ENCODE measurements at places on chromosomes 2 and 18.

GRCh38 chr2:74497777-74498499 lies 1.5 kb downstream of the LBX2 start:
- no peak for DNase-seq

DNA sequence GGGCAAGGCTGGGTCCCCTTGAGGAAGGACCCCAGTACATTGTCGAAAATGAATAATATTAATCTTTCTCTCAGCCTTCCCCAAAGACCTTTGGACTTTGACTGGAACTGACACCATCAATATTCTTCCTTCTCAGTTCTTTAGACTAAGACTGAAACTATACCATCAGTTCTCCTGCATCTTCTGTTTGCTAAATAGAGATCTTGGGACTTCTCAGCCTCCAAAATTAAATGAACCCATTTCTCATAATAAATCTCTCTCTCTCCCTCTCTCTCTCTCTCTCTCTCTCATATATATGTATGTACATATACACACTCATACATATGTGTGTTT lies 39.7 kb upstream of the VRK2 start:
- no peak for DNase-seq

- DNase-seq = no peak
Observed at GRCh38 chr18:12329125-12329698, 21.2 kb downstream of the TUBB6 start.

DNA sequence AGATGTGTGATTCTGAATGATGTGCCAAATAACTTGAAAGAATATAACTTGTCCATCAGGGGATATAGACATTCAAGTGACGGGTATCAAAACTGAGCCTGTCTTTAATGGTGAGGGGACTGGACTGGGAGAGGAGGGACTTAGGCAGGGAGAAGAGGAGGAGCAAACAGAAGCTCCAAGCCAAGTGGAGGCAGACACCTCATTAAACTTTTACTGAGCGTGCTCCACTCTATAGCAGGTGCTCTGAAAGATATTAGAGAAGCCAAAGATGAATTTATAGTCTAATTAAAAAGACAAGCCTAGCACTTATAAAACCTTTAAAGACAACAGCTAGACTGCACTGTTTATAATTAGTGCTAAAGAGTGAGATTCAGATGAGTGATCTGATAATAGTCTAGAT lies 47.7 kb upstream of the SMAD2 start:
- no peak for DNase-seq

GRCh38 chr18:35910327-35910726 lies 62.2 kb upstream of the RMP24 start:
- DNase-seq = no peak

- DNase-seq = peak; percentile 35
Observed at GRCh38 chr2:197309691-197310231, 819 bp downstream of the ANKRD44 start.

DNA sequence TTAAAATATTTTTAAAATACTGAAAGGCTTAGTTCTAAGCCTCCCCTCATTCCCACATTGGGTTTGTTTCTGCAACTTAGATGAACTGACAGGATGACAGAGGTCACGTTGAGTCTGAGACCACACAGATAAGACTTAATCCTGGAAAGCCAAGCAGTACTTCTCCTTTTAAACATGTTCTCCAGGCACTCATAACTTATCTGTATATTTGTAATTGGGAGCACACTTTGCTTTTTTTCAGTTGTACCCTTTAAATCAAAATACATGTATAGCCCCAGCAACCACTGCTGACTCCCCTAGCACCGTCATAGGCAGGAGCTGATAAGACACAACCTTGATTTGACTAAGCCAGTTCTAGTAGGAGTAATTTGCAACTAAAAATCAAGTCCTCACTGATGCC lies 394.8 kb downstream of the PID1 start:
- DNase-seq = no peak

- DNase-seq = no peak
Observed at GRCh38 chr18:42442656-42443055, 487.6 kb downstream of the PIK3C3 start.

DNA sequence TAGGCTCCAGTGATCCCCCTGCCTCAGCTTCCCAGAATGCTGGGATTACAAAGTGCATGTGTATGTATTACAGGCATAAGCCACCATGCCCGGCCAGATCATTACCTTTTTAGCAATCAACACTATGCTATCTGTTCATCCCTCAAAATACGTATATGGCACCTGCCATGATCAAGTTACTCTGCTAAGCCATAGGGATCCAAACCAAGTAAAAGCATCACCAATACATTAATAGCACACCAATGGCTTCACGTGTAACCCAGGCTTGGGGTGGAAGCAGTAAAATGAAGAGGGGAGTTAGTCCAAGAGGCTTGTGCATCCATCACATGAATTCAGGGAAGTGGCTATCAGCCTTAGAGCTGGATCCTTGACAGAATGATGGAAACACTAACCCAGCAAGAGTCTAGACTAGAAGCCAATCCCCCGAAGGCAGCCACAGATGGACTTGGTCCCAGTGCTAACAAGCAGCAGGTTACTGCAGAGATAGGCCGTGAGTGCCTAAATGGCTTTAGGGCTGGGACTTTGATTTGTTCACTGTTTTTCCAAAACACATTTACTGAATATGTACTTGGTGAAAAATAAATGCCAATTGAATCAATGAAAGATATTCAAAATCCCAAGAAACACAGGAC lies 11.3 kb downstream of the HDLBP start:
- DNase-seq = no peak

DNA sequence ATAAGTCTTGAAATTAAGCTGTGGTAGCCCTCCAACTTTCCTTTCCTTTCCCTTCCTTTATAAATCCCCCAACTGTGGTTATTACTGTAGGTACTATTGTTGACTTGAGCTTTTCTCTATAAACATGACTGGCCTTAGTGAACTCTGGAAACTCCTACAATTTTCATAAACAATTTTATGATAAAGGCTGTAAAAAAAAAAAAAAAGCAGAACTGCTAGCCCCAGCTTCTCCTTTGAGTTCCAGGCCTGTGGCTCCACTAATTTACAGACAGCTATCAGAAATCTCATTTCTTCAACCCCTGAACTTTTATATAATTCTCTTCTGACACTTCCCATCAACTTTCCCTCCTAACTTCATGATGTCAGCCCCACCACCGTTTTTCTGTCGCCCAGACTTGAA lies 174.3 kb downstream of the IKZF2 start:
- no peak for DNase-seq

- DNase-seq = no peak
Observed at GRCh38 chr18:72675394-72675793, 131.3 kb upstream of the CBLN2 start.

DNA sequence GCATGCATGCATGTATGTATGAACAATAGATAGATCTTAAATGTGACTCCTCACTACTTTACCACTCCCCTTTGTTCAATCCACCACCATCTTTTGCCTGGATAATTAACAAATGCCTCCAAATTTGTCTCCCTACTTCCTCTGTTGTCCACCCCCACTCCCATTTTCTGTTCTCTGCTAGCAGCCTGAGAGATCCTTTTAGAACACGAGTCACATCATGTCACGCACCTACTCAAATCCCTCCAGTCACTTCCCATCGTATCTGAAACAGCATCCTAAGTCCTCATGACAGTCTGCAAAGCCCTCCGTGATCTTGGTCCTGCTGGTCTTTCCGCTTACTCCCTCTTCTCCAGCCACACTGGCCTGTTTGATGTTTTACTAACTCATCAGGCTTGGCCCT lies 527.3 kb downstream of the EPHA4 start:
- no peak for DNase-seq

- DNase-seq = no peak
Observed at GRCh38 chr2:46188041-46188716, 109.0 kb upstream of the EPAS1 start.

- no peak for DNase-seq
Observed at GRCh38 chr18:47163241-47163640, 12.9 kb downstream of the IER3IP1 start.

DNA sequence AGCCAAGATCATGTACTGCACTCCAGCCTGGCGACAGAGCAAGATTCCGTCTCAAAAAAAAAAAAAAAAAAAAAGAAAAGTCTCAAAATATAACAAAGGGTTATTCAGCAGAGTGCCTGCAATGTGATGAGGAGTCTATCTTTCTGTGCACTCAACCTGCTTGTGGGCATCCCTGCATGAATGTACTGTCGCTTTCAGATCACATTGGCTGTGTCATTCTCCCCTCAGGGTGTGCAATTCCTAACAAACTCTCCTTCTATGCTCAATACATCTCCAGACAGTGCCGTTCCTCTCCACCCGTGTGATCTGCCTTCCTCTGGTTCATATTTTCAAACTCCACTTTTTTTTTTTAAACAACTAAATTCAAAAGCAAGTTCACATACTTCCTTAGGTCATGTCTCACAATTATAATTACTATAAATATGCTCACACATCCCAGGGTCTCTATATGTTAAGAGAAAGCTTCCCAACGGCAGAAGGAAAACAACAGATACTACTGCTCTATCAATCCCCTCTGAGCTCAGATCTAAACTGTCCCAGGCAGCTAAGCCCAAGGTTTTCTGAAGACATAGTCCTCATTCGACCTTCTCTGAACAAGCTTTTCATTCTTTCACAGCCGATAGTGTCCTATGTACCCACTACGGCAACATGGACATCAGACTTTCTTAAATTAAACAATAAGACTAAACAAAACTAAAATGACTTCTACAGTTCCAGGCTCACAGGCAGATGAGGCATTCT lies 35.2 kb downstream of the PTMA start:
- no peak for DNase-seq

DNA sequence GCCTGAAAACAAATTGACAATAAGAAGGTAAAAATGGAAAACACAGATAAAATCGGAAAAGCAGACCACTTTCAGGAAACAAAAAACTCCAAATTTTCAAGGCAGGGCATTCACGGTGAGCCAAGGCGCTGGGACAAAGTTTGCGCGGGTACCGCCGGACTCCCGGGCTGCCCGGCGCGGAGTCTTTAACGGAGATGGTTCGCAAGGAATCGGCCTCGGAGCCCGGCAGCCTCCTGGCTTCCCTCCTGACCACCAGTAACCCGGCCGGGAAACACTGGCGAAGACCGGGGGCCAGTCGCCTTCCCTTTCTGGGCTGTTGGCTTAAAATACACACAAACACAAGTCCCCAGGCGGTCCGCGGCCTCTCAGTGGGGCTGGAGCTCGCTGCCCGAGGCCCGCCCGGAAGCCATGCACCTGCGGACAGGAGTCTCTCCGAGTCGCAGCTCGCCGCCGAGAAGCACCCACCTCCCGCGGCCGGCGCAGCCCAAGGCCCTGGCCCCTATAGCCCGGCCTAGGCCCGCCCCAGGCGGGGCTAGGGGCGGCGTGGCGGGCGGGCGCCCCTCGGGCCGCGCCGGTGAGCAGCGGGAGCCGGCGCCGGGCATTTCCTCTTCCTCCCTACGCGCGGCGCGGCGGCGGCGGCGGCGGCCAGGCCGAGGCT lies 622 bp upstream of the KCMF1 start:
- DNase-seq = peak; percentile 37

DNA sequence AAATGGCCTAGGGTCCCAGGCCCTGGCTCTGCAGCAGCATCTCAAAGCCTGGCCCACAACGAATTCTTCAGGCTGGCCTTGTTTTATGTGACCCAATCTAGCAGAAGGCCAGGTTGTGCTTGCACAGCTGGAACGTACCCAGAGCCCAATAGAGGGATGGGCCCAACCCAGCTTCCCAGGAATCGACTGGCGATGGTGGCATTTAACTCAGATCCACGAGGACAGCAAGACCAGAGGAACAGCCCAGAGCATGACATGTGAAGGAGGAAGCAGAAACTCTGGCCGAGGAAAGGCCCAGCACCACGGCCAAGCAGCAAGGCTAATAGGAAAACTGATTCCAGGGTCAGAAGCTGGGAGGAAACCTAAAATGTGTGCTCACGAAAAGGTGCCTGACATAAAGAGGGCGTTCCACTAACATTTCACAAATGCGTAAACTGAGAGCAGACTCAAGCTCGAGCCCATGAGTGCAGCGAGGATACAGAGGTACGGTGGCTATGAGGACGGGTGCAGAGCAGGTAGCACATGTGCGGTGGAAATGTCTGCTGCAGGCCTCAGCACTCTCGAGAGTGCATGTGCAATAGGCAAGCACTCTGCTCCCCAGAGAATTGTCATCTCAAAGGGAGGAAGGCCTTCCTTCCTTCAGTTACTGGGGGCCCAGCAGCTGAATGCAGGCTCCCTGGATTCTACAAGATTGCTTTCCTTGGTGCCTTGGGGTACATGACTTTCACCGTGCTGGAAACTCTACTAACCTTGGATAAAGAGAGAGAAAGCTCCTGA lies 156.9 kb upstream of the GLI2 start:
- DNase-seq = no peak

- DNase-seq = no peak
Observed at GRCh38 chr2:40511661-40512213, 59.8 kb upstream of the SLC8A1 start.

DNA sequence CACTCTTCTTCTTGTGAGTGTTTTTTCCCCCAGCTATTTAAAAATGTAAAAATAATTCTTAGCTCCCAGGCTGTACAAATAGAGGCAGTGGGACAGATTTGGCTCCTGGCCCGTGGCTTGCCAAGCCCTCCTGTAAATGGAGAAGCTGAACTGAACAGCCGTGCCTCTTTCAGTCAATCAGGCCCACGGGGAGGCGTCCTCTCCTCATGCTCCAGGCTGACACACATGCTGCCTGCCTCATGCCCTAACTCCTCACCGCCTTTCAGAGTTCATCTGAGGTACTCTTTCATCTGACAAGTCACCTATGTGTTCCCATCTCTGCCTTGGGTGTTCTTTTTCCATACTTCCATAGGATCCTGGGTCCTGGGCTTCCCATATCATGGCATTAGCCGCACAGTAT lies 58.9 kb downstream of the BMP10 start:
- no peak for DNase-seq

DNA sequence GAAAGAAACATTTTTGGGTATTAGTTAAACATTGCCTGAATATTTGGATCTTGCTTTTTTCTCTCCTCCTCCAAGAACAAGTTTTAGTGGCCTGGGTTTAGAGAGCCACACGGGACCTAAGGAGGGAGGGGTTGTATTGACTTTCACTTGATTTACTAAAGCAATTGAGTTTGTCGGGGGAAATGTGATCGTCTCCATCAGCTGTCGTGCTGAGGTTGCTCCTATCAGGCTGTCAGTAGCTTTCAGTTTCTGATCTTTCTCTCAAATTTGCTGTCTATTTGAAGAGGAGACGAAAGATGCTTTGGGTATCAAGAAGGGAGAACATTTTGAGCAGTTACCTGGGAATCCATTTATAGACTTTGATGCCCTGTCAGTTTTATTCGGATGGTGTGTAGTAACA lies 106.0 kb downstream of the SETBP1 start:
- DNase-seq = no peak

GRCh38 chr2:203887677-203888076 lies 20.1 kb downstream of the CTLA4 start:
- no peak for DNase-seq

- no peak for DNase-seq
Observed at GRCh38 chr18:13796515-13796914, 27.4 kb upstream of the MC5R start.
